Stimulated activated CD4-positive, alpha-beta T cell treated with anti-CD3 and anti-CD28 coated beads, TNF-alpha, amount 100 ng/mL, for 24 hours (primary cell): ENCODE measurements at places on chromosomes 5 and 9.

DNA sequence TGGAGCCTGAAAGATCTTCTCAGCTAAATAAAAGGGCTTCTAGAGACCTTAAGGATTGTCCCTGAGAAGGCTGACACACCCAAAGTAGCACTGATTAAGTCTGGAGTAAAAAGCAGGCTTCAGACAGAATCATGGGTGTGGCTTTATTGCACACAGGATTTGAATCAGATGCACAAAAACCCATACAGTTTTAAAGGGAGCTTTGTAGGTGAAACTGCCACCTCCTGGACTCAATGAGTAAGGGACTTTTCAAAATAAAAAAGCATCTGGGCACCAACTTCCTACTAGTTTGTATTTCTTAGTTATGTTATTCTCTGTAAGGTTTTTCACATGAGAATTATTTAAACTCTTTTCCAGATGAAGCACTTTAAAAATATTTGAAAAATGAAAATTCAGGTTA, 129.4 kb downstream of the EDIL3 start:
- no peak for DNase-seq

- no peak for DNase-seq
These were observed 341.5 kb upstream of the CCNH start for GRCh38 chr5:87754009-87754757.

DNA sequence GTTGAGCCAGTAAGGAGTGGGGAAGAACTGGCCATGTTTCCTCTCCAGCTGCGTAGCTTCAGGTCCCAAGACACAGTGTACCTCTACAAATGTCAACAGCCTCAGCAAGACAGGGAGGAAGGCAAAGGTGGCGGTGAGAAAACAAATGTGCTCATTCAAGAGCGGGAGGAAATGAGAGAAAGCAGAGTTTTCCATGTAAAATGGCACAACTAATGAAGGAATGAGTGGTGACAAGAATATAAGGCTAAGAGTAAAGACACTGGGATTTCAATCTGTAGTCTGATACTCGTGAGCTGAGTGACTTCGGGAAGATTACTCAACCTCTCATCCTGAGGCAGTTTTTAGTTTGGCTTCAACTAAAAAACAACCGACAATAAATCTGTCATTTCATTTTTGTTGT, 67.6 kb downstream of the DPYSL3 start:
- no peak for DNase-seq

DNA sequence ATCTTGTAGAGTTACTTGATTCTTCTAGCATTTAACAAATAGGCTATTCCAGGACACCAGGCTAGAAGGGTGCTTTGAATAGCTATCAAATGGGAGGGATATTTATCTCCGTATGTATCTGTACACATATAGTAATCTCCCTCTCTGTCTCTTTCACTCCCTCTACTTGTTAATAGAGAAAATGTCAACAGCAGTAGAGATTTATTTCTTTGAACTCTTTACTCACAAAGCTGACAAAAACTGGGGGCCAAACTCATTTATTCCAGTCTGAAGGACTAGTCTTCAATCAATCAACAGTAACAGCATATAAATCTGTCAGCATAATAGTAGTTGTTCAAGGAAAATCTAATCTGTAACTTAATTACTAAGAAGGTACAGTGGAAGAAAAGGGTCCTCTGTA, 78.2 kb upstream of the FER start:
- no peak for DNase-seq
